Fibroblast of lung (primary cell): ENCODE measurements at places on chromosomes 16 and 17. TPM values are rescaled to one million over a fixed set of nuclear protein-coding genes. Genes with fewer than 3 reads are reported as not detected.

GRCh38 chr17:48728232-48729231, at the start of gene HOXB13:
HOXB13 (minus strand) TSS chr17:48728750; CDS start chr17:48728593, 157 bp downstream.
- H3K4me3 ChIP-seq = no peak within 1 kb of the TSS
- no peaks in the 10 kb centered on the region for H3K36me3 ChIP-seq
- no peak within 1 kb of the TSS for H3K27ac ChIP-seq
- DNase-seq = no peak
- H3K27me3 ChIP-seq = peaks cover 89% of the 10 kb centered on the region

DNA sequence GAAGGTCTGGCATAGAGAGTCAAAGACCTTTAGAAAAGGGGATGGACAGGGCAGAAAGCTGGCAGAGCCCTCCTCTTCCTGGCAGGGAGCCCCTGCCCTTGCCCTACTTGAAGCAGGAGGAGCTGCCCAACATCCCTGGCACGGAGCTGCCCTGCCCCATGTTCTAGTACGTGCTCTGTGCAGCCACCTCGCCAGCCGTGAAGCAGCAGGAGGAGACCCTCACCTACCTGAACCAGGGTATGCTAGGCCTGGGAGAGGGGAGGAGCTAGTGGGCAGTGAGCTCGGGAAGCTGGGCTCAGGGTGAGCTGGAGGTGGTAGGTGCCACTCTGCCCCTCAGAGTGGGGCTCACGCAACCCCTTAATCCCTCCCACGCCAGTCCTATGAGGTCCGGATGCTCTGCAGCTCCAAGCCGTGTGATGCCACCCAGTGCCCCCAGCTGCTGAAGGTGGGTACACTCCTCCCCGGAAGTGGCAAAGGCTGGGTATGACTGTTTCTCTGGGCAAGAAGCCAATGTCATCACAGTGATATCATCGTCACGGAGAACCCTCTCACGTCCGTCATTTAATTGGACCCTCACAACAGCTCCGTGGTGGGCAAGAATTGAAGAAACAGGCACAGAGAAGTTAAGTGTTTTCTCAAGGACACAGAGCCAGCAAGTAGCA, 12.7 kb upstream of the STAC2 start:
- DNase-seq = no peak
- no peaks in the 10 kb centered on the region for H3K4me1 ChIP-seq
- H3K4me3 ChIP-seq = no peak overlapping the region
- H3K36me3 ChIP-seq = no peaks in the 10 kb centered on the region
- peaks cover 12% of the 10 kb centered on the region for H3K27me3 ChIP-seq

GRCh38 chr16:71700831-71701230, 23.7 kb downstream of the PHLPP2 start:
- no peaks in the 10 kb centered on the region for H3K27me3 ChIP-seq
- H3K4me1 ChIP-seq = no peaks in the 10 kb centered on the region
- H3K27ac ChIP-seq = no peak overlapping the region
- H3K36me3 ChIP-seq = peaks cover 3% of the 10 kb centered on the region
- no peak overlapping the region for H3K4me3 ChIP-seq

GRCh38 chr17:75240394-75241142, 20.8 kb downstream of the GGA3 start:
- H3K36me3 ChIP-seq = peaks cover 50% of the 10 kb centered on the region
- H3K27ac ChIP-seq = peak overlapping the region; percentile 39
- H3K27me3 ChIP-seq = no peaks in the 10 kb centered on the region

The KRTAP2-1 gene
- not detected in 2 replicates for polyA plus RNA-seq

DNA sequence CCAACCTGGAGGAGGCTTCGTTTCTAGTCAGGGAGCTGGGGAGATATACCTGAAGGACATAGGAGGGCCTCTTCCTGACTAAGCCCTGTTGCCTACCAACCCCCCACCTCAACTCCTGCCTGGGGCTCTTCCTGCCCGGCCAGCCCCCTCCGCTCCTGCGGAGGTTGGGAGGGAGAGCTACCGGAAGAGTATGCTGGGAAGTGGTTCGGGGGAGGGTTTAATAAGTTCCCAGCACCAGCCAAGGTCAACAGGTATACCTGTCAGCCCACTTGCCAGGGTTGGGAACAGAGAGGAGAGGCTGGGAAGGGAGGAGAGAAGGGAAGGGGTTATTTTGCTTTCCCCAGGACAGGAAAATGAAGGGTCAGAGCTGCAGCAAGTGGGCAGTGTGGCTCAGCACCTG, 4.7 kb downstream of the PPP1R1B start:
- H3K27me3 ChIP-seq = peaks cover 37% of the 10 kb centered on the region
- H3K4me3 ChIP-seq = no peak overlapping the region
- no peak overlapping the region for H3K27ac ChIP-seq

DNA sequence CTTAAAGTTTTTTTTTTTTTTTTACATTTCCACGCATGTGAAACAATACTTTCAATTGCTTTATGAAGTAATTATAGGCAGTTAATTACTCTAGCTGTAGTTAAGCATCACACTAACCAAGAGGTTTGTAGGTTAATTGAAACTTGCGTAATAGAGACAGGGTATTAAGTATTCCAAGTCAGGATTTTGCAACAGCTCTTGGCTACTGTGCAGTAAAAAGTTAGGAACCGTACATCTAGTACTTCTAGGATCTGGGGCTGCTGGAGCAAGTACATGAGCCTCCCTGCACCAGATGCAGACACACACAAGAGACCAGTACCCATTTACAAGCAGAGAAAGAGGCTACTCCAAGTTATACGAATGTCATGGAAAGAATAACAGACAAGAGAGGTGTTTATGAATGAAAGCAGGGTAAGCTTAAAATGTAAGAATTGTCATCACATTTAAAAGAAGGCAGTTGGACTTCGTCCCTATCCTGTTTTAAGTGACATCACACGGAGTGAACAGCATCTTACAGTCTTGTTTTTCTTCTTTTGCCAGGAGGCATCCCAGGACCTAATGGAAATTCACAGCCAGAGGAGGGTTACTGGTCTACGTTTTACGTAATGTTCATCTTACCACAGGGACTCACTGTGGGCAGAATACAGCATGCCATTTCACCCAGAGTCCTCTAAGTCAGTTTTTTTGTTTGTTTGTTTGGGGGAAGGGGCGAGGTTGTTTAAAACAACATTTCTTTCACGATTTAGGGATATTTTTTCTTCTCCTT, 379.6 kb upstream of the PSMD7 start:
- no peak overlapping the region for H3K4me3 ChIP-seq
- no peak overlapping the region for H3K27ac ChIP-seq
- H3K27me3 ChIP-seq = no peaks in the 10 kb centered on the region
- H3K4me1 ChIP-seq = no peaks in the 10 kb centered on the region
- no peaks in the 10 kb centered on the region for H3K36me3 ChIP-seq

The RHBDF1 gene
- polyA plus RNA-seq = 40.5 and 54.6 TPM in 2 replicates

DNA sequence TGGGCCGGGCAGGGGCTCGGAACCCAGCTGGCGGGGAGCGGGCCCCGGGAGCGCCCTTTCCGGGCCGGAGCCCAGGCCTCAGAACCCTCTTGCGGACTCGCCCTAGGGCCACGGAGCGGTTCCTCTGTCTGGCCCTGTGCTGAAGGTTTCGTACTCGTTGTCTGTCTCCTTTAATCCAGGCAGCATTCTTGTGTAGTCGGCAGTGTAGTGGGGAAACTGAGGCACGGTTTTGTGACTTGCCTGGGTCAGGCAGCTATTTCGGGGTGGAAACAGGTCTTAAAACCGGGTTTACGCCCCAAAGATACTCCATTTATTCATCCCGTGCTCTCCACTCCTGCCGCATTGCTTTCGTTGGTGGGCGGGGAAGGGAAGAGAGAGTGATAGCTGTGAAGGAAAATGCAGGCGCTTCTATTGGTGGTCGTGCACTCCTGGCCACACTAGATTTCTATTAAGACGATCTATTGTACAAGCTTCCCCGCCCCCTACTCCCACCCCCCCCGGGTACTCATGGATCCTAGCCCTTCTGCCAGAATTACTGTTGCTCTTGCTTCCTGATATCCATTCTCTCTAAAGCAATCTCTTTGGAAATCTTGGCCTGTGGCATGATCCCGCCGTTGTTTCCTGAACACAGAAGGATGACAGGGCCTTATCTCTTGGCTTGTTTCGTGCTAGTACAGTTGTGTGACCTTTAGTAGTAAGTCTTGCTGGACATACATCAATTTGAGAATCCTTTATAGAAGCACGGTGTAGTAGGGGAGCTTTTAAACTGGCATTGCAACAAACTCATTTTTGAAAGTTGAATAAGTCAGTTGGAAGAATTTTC, 751 bp downstream of the DCAF7 start:
- peak overlapping the region; percentile 77 for H3K27ac ChIP-seq
- DNase-seq = peak; percentile 20
- H3K36me3 ChIP-seq = no peaks in the 10 kb centered on the region
- H3K4me1 ChIP-seq = peaks cover 8% of the 10 kb centered on the region

- no peaks in the 10 kb centered on the region for H3K36me3 ChIP-seq
- H3K27me3 ChIP-seq = no peaks in the 10 kb centered on the region
- H3K27ac ChIP-seq = no peak overlapping the region
- peak overlapping the region; percentile 75 for H3K4me3 ChIP-seq
Measured at GRCh38 chr16:10878328-10878643, 1.3 kb downstream of the CIITA start.

The HID1 gene
- 0.23 and 0.27 TPM in 2 replicates for polyA plus RNA-seq

The CACNG4 gene
- polyA plus RNA-seq = not detected in 2 replicates

The CSH2 gene
- polyA plus RNA-seq = not detected in 2 replicates

- no peak overlapping the region for H3K4me3 ChIP-seq
- H3K27ac ChIP-seq = no peak overlapping the region
- no peaks in the 10 kb centered on the region for H3K36me3 ChIP-seq
Measured at GRCh38 chr17:73274490-73274889, 12.8 kb upstream of the CPSF4L start.

DNA sequence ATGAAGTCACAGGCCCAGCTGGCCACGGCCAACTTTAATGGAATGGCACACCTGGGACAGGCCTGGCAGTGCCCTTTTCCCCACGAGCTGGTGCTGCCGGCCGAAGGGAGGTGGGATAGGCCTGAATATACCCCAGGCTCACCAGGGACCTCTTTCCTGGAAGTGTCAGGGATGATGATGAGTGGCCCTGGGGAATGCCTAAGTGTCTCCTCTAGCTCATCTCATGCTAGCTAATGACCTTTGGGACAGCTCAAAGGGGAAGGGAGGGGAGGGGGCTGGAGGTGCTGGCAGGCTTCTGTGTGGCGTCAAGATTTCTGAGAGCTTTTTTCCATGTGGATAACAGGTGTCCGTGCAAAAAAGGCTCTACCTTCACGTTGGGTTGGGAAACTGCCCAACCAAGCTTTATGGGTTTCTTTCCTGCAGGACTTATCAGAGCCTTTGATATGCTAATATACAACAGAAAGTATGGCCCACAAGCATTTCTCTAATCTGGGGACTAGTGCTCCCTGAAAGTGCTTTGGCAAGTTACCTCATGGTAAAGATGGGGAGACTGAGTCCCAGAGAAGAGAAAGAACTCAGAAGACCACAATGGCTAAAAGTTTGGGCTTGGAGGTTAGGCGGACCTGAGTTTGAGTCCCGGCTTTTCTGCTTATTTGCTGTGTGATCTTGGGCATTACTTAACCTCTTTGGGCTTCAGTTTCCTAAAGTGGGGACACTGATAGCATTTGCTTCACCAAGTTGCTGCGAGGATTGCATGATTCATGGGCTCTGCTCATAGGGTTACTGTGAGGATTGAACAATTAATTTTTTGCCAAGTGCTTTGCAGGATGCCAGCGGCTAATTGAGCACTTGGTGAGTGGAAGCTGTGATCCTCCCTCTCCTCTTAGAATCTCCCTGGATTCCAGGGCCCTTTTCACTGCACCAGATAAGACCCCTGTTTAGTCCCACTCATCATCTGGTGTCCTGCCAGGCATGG, 14.0 kb downstream of the ADGRG1 start:
- no peak overlapping the region for H3K27ac ChIP-seq
- H3K36me3 ChIP-seq = no peaks in the 10 kb centered on the region
- peaks cover 8% of the 10 kb centered on the region for H3K4me1 ChIP-seq
- DNase-seq = peak; percentile 23
- H3K27me3 ChIP-seq = no peaks in the 10 kb centered on the region

- peaks cover 6% of the 10 kb centered on the region for H3K36me3 ChIP-seq
- no peak overlapping the region for H3K27ac ChIP-seq
- no peak for DNase-seq
- no peaks in the 10 kb centered on the region for H3K27me3 ChIP-seq
Measured at GRCh38 chr17:78910497-78911284, 7.7 kb upstream of the CEP295NL start.

- H3K27me3 ChIP-seq = no peaks in the 10 kb centered on the region
- no peak overlapping the region for H3K4me3 ChIP-seq
- no peaks in the 10 kb centered on the region for H3K4me1 ChIP-seq
- no peak for DNase-seq
Measured at GRCh38 chr16:49189286-49189685, 92.4 kb downstream of the CBLN1 start.

DNA sequence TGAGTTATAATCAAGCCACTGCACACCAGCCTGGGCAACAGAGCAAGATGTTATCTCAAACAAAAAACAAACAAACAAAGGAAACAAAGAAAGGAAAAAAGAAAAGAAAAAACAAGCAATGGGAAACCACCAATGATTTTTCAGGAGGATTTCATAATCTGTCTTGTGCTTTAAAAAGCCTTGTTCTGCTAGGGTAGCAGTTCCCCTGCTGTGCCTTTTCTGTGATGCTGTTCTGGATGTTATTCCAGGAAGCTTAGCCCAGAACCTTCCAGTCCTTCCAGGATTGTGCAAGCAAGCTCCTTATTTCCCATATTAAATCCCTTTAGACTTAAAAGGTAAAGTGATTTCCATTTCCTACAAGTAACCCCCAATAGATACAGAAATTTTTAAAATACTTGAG, 171.1 kb downstream of the ABCC12 start:
- DNase-seq = no peak
- no peaks in the 10 kb centered on the region for H3K36me3 ChIP-seq
- H3K4me1 ChIP-seq = no peaks in the 10 kb centered on the region
- no peaks in the 10 kb centered on the region for H3K27me3 ChIP-seq

The DHRS7C gene
- polyA plus RNA-seq = not detected in 2 replicates

The KRT20 gene
- not detected in 2 replicates for polyA plus RNA-seq

DNA sequence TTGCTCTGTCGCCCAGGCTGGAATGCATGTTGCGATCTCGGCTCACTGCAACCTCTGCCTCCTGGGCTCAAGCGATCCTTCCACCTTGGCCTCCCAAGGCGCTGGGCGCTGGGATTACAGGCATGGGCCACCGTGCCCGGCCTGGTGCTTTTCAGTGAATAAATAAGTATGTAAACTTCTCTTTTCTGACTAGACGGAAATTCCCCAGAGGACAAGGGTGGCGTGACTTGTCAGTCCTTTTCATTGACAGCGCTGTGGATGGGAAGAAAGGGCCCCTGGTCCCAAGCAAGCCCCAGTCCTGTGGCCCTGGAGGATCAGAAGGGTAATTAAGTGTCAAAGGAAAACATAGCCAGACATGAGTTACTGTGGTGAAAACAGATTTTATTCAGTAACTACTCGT, 9.6 kb upstream of the SPN start:
- no peak overlapping the region for H3K4me3 ChIP-seq
- H3K27me3 ChIP-seq = no peaks in the 10 kb centered on the region
- no peak overlapping the region for H3K27ac ChIP-seq
- no peaks in the 10 kb centered on the region for H3K4me1 ChIP-seq
- no peak for DNase-seq

The PRM1 gene
- polyA plus RNA-seq = not detected in 2 replicates

The KCNH6 gene
- not detected in 2 replicates for polyA plus RNA-seq

DNA sequence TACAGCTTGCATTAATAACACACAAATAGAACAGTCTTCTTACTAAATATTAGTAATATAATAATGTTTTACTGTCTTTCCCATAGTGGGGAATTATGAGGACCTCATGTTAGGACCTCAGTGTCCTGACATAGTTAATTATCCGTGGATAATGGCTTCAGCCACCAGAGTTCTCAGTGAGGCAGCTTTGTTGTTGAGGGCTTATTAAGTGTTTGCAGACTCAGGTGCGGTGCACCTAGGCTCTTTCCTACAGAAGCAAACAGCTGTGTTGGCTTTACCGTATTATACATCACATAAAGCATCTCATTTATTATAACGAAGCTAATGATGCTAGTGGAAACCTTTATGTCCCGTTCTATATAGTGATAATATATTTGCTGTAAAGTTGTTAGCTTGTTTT, 246.7 kb downstream of the FTO start:
- H3K4me3 ChIP-seq = no peak overlapping the region
- no peak for DNase-seq
- no peak overlapping the region for H3K27ac ChIP-seq
- H3K36me3 ChIP-seq = no peaks in the 10 kb centered on the region
- H3K27me3 ChIP-seq = no peaks in the 10 kb centered on the region
- H3K4me1 ChIP-seq = no peaks in the 10 kb centered on the region

The KRT28 gene
- polyA plus RNA-seq = not detected in 2 replicates
